ENCODE measurements at places on chromosomes 12 and 14.

- DNase-seq, result peak; percentile 54
Measured at GRCh38 chr14:71244341-71244740, 337.1 kb downstream of the PCNX1 start.

- DNase-seq, result peak; percentile 88
Measured at GRCh38 chr12:27940756-27941402, 31.7 kb downstream of the PTHLH start.

- DNase-seq, result no peak
Measured at GRCh38 chr12:88750867-88751543, 170.7 kb upstream of the KITLG start.

DNA sequence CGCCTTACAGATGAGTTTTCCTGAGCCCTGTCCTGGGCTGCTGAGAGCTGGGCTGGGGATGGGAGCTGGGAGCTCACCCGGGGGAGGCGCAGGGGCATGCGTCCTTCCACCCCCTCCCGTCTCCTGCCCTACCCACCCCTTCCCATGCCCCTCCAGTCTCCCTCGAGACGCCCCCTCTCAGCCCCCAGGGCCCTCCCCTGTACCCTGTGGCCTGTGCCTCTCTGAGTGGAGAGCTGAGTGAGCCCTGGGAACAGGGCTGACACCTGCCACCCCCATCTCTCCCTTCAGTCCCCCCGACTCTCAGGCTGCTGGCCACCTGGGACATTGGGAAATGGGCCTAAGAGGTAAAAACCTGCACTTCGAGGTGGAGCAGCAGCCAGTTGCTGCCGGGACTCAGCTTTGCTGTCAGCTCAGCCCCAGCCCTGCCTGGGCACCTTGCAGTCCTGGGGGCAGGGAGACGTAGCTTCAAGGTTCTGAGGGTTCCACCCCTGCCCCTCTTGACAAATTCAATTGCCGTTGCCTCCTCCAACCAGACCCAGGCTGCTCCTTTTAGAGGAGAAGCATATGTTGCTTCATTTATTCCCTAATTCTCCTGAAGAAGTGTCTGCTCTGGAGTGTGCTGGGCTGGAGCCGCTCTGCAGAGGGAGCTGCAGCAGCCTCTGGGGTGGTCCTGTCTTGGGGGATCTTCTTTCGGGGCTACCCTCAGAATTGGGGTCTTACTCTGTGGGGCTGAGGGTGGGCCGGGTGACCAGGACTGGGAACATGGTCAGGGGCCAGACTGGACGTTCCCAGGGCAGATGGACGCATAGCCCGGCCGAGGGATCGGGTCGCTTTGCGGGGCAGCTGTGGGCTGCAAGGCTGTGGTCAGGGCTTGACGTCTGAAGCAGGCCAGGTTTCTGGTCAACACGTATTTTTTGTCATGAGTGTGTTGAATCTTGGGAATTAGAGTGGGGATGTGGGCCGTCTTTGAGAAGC is 141.4 kb downstream of the ADGRD1 start:
- no peak for DNase-seq

- DNase-seq, result peak; percentile 20
Measured at GRCh38 chr12:21934173-21934572, 7.1 kb downstream of the ABCC9 start.

DNA sequence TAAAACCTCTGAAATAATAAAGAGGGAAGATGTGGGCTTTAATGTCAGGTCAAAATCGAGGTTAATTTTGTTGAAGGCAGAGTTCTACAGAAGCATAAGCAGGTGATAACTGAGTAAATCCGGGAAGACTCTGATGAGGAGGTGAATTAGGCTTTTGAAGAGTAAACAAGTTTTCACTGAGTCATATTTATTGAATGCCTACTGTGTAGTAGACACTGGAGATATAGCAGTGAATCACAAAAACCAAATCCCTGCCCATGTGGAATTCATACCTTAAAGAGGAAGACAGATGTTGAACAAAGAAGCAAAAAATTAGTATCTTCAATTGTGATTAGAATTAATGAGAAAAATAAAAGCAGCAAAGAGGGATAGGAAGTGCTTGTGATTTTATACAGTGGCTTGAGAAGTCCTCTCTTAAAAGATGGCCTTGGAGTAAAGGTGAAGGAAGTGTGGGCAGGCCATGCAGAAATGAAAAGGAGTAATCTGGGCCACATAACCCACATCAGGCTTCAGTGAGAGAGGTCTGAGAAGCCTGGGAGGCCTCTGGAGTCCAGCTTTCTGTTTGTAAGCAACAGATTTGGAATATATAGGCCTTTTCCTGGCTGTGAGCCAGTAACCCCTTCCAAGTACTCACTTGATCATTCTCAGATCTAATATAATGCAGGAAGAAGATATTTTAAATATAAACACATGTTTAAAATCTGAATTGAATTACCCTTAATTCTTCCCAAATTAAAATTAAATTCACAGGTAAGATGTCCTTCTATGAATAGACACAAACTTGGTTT is 46.7 kb downstream of the BHLHE41 start:
- DNase-seq, result peak; percentile 35

GRCh38 chr14:77123381-77124325 is 17.9 kb downstream of the ZDHHC22 start:
- DNase-seq, result no peak

DNA sequence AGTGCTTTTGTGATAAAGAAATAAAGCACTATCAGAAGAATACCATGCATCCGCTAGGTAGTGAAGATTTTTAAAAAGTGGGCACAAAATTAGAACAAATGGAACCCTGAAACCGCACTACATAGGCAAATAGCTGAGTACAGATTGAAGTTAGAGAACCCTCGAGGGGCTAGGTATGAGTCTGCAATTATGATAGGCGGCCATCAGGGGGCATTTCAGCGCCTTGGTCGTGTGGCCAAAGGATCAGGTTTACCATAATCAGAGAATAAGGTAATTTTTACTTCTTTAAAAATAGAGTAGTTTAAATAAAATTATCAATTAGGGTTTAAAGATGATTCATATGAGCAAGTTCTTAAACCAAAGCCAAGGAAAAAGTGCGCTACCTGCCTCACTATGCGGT is 129.8 kb downstream of the TMX1 start:
- DNase-seq, result no peak

DNA sequence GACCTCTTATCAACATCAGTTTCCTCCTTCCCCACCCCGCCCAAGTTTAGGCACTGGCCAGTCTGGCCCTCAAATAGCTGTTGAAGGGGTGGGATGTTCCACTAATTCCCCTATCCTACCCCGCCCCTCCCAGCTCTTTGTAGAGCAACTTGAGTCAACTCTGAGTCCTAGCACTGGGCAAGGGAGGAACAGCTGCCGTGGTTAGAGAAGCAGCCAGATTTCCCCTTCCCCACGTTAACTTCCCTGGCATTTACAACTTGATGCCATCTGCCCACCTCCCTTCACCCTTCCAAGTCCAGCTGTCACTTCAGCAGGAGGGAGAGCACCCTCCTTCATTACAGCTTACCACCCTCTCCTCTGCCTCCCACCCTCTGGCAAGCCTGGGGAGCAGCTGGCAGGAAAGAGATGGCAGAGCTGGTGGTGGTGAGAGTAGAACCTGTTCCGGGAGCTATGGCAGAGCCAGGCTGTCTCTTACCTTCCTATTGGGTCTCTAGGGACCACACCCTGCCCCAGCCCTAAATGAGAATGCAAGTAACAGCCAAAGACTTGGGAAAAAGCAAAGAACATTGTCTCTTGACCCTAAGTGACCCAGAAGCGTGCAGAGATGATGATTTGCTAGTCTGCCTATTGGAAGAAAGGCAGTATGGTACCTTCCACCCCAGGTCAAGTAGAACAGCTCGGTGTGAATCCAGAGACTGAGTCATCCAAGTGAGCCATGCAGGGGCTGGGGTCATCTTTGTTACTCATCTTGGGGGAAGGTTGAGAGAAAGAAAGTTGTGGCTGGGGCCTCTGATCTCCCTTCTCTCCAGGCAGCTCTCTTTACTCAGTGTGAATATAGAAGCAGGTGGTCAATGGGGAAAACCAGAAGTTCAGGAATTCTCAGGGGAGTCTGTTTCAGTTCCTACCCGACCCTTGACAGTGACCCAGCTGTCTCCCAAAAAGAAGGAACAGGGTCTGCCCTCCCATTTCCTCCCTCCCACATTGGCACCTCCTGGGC is 1.5 kb downstream of the BLOC1S1 start:
- no peak for DNase-seq

DNA sequence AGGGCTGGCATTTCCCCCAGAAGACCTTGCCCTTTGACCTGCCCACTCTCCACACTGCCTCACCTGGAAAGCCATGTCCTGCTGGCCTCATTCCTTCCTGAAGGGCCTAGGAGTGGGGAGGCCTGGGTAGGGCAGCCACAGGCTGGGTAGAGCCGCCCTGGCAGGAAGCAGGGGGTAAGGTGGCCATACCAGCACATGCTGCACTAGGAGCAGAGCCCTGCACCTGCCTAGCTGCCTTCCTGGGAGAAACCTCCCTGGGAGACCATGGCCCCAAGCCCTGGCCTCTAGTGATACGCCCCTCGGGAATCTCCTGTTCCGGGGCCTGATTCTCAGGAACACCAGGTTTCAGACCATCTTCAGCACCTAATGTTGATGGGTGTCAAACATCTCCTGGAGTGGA is 65.8 kb downstream of the TSPAN11 start:
- DNase-seq, result no peak

DNA sequence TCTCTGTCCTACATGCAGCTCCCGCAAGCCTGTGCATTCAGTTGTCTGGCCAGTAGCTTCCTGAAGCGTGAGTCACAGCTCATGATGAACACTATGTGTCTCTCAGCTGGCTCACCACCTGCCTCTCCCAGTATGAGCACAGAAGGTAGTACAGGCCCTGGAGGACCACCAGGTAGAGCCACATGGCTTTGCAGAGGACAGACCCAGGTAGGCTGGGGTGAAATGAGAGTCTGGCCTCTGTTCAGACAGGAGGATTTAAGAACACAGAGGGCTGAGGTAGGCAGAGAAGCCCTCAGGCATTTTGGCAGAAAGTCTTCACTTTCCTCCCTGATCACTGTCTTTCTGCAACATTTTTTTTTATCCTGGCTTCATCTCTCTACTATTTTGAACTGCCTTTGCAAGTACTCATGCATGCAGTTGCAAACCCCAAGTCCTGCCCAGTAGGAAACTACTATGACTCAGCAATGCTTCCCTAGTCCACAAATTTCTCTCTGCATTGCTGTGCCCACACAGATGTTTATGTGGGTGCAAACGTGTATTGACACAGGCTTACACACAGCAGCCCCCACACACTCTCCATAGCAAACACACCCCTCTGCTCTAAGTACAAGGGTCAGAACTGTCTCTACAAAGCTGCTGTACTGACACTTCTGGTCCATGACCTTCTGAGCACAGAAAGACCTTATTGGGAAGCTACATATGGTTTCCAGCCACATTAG is 7.2 kb upstream of the SDR9C7 start:
- DNase-seq, result peak; percentile 48

DNA sequence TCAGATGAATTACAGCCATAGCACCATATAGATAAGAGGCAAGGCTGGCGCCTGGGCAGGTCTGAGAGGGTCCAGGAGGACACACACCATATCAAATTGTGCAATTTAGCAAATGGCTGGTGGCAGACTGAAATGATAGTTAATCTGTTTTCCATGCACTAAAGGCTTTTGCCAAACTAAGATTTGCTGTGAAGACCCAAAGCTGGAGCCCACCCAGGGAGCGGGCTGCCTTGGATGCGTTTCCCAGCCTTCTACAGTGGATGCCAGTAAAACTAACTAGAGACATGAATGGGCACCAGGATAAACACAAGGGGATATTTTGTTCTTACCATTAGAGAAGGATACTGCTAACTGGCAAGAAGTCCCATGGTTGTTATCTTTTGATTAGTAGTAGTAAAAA is 475.1 kb downstream of the DPF3 start:
- no peak for DNase-seq

DNA sequence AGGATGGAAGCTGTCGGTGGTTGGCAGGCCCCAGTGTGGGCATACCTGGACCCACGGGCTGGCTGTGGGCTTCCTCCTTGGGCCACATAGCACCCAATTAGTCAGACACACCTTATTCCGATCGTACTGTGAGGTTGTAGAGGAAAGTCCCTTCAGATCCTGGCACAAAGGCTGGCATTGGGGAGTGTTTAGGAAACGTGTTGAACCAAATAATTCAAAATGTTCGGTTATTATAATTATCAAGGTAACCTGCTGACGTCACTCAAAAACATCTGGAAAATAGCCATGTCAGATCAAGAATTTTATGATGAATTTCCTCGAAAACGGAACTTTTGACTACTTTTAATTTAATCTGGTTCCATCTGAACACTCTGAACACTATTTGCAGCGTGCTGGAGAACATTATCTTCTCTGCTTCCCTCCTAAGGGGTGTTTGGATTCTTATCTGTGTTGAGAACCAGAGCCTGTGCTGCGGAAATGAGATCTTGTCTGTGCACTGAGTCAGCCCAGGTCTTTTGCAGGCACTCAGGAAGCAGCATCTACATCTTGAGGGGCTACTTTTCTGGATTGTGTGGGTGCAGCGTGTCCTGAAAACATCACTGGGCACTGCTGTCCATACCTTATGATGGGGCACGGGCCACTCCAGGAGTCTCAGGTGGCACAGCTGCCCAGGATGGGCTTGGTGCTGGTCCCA is 100.3 kb downstream of the SLC25A47 start:
- no peak for DNase-seq

- DNase-seq, result no peak
Measured at GRCh38 chr12:131242741-131243496, 289.2 kb downstream of the ADGRD1 start.

DNA sequence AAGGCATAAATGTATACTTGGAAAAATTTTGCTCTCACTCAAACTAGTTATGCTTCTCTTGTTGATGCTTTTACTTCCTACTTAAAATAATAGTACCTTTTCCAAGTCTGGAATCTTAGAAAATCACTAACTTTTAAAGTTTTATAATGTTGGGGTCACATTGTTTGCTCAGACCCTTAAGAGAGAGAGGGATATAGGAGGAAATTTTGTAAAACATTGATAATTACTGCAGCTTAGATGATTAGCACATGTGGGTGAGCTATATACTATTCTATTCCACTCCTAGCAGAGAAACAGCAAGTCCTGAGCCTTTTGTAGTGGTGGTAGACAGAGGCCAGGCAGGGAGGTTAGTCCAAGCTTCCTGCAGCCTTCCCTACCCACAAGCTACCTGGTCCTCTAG is 13.4 kb downstream of the EID3 start:
- no peak for DNase-seq

GRCh38 chr12:96514328-96514727 is 25.0 kb downstream of the CFAP54 start:
- no peak for DNase-seq

GRCh38 chr12:109863847-109864712 is 16.3 kb downstream of the GLTP start:
- peak; percentile 39 for DNase-seq

Measured in fibroblast of the aortic adventitia (primary cell).